ENCODE measurements at places on chromosomes 1 and 21.

DNA sequence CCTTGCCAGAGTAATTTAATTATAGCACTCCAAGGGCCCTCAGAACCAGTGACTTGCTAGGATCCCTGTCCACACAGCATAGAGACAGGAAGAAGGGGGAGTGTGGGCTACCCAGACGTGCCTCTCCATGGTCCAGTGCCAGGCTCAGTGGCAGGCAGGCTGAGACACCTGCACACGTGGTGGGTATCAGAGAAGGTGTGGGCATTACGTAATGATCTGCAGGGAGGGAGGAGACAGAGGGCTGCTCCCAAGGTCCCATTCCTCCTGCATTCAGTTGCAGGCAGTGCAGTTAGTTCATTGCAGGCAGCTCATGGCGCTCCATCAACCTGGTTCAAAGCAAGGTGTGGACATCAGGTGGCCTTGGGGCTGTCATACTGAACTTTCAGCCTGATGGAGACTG lies 49.9 kb downstream of the C8B start:
- no peak for DNase-seq

DNA sequence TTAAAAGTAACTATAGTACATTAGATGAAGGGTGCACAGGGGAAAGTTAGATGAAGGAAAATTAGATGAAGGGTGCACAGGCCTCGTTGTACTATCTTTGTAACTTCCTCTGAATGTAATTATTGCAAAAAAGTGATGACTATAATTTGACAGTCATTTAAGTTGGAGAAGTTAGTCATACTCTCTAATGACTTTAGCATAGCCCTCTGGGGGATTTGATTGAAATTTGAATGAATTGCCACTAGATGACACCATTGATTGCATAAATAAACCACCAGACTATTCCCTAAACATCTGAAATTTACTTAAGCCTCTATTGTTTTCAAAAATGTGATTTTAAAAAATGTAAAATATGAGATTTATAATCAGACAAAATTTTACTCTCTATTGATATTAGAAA lies 102.6 kb downstream of the TPR start:
- DNase-seq = no peak

DNA sequence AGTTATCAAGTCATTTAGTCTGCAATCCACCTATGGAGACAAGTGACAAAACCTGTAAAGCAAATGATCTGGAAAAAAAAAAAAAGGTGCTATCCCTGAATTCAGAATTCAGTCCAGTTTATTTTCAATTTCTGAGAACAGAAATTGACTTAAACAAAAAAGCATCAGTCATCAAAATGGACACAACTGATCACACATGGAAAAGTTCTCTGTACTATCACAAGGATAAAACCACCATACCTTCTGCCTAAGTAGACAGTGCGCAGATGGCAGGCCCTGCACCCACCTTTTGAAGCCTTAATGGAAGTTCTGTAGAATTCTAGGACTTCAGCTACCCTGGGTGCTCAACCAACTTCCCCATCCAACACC lies 3.5 kb downstream of the PABPC4 start:
- DNase-seq = no peak

GRCh38 chr21:28226563-28226962 lies 766.1 kb downstream of the LTN1 start:
- no peak for DNase-seq

DNA sequence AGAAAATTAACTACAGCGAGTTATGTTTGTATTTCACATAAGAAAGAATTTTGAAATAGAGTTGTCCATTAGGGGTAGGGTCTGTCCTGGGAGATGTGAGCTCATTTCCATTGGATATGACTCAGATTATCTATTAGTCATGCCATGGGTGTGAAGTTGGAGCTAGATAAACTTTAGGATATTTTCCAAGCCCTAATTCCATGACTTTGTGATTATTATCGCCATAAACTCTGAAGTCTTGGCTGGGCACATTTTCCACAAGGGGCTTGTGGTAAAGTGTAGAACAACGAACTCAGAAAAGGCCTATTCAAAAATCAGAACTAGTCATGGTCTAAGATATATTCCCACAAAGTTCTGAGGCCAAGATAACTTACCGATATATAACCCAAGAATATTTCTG lies 396.6 kb downstream of the DPYD start:
- DNase-seq = no peak

- no peak for DNase-seq
Observed at GRCh38 chr1:165738794-165739193, 29.9 kb downstream of the TMCO1 start.

DNA sequence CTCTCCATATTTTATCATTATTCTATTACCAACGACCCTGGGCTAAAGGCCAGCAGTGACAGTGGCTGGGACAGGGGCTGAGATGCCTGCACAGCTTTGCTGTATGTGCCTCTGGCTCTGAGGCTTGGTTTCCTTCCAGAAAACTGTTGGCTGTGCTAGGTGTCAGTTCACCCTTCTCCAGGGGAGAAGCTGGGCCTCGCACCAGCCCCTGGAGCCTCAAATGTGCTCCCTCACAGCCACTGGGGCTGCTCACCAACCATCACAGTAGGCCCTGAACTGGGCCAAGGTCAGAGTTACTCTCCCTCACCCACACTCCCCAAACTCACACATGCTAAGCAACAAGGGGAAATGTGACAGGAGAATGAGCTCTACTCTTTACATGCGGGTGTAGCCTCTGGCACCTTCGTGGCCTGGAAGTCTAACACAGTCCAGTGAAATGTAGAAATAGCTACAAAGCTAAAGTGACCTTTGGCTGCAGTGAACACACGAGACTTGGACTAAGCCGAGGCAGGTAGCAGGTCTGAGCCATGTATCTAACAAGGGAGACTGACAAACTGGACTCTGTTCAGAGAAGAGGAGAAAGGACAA lies 4.7 kb upstream of the CD160 start:
- no peak for DNase-seq

GRCh38 chr21:40858517-40858916 lies 11.6 kb upstream of the DSCAM start:
- DNase-seq = no peak

DNA sequence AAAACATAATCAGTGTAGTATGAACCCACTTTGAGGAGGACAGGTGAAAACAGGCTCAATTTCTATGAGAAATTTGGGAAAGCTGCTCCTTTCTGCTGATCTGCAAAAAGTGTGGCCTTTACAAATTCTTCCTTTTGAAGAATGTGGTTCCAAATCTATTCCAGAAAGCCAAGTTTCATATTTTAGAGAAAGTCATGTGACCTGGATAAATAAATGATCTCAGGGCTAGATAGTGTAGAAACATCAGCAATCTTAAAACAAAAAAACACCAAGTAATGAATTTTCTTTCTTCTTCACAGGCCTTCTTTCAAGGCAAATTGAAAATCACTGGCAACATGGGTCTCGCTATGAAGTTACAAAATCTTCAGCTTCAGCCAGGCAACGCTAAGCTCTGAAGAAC lies 11.7 kb upstream of the PODN start:
- DNase-seq = no peak

DNA sequence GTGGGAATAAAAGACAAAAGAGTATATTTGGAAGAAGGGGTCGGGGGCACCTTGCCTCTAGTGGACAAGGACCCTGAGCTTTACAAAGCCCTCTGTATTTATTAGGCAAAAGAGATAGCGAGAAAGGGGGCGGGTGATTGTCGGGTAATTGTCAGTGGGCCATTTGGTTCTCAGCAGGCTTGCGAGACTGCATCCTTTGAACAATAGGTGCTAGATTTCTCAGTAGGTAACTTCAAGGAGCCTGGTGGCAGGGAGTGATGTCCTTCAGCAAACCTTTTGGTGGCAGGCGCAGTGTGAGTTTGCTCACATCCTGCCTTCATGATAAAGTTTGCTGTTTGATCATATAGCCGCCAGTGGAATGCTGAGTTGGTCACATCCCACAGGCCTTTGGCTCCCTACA lies 71.4 kb downstream of the AXDND1 start:
- no peak for DNase-seq

- peak; percentile 91 for DNase-seq
Observed at GRCh38 chr1:21622466-21623315, 46.5 kb downstream of the RAP1GAP start.

GRCh38 chr1:202316186-202316585 lies 25.6 kb downstream of the UBE2T start:
- DNase-seq = no peak

DNA sequence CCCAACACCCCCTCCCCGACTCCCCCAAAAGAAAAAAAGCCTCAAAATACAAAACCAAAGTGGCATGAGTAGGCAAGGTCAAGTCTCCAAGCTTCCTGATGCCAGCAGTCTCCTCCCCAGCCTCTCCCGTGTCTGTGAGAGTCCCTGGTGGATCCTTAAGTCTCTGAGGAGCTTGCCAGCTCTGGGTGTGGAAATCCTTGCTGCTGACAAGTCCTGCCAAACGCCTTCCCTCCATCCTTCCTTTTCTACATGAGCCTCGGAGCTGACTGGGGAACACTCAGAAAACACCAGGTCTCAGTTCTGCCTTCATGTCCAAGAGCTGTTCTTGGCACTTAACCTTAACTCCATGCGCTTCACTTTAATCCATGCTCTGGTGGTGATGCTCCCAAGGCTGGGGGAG lies 3.7 kb upstream of the ETV3L start:
- no peak for DNase-seq

GRCh38 chr1:200528858-200529606 lies 91.5 kb downstream of the KIF14 start:
- DNase-seq = no peak

Measured in GM03348 (cell line).